Spinal cord (tissue), 10 donors: ENCODE measurements at places on chromosomes 16 and 17. TPM values are rescaled to one million over a fixed set of nuclear protein-coding genes. Genes with fewer than 3 reads are reported as not detected.

The MT1A gene
- not detected for polyA plus RNA-seq

- DNase-seq = no peak
Observed at GRCh38 chr17:82449883-82450356, 632 bp downstream of the CYBC1 start.

The ALOXE3 gene
- polyA plus RNA-seq = 1.8 TPM

The VASN gene
- polyA plus RNA-seq = 5.3 TPM

The TP53TG3C gene
- 0.65 TPM for polyA plus RNA-seq

- no peak for DNase-seq
Observed at GRCh38 chr17:72462814-72463213, 342.0 kb downstream of the SOX9 start.

The PCGF2 gene
- 110 TPM for polyA plus RNA-seq

DNA sequence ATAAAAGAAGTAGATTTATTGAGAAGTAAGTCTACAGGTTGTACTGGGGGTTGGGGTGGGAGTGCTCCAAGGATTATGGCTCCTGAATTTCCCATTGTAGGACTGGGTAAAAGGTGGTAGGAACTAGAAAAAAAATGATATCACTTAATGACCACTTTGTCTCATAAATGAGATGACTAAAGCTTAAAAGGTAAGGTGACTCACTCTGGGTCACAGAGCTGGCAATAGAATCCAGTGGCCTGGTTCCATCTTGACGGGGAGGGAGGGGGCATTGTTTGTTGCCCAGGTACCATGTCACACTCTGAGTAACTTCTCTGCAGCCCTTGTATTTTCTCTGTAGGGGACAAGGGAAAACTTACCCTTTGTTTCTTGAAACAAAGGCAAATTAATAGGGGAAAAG is 126.1 kb downstream of the PITPNC1 start:
- no peak for DNase-seq
